ENCODE measurements at places on chromosomes 1 and 21.

- no peak for DNase-seq
Measured at GRCh38 chr1:19644681-19645410, 735 bp downstream of the NBL1 start.

GRCh38 chr1:184160236-184160635 lies 108.7 kb downstream of the TSEN15 start:
- no peak for DNase-seq

DNA sequence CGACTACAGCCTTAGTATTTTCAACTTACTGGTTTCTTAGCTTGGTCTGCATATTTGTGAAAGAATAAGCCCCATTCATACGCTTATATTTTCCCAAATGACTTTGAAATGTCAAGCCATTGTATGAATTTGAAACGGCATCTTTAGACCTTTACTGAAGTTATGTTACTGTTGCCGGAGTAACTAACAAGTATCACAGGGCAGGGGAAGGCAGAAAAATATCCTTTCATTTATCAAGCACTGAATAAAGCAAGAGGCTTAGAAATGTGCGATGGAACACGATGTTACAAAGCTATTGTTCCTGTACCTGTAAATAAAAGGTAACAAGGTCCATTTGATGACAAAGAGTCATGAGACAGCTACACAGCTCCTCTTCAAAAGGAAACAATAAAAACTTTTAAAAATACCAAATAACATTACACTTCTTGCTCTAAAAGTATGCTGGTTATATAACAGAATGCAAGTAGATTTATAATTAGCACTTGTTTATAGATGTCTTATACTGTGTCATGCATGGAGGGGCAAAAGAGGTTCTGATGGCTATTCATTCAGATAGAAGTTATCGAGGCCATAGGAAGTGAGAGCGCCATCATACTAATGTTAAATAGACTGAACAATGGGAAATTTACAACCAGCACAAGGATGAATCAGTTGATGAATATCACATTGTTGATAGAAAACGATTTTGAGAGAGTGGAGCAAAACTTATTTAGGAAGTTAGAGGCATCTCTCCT lies 322.6 kb downstream of the RGS7 start:
- no peak for DNase-seq

- DNase-seq, result no peak
Measured at GRCh38 chr1:234570329-234571120, 39.5 kb downstream of the IRF2BP2 start.

- DNase-seq, result no peak
Measured at GRCh38 chr1:3490046-3490745, 35.7 kb downstream of the ARHGEF16 start.
